ENCODE measurements at places on chromosomes 2 and 18. TPM values are rescaled to one million over a fixed set of nuclear protein-coding genes. Genes with fewer than 3 reads are reported as not detected.
A peak's percentile ranks its signal among the peaks of the same experiment; 100 is the strongest.

The TMEM237 gene
- 56.6 TPM for polyA plus RNA-seq

The ICOS gene
- 0.13 TPM for polyA plus RNA-seq

The SOX11 gene
- polyA plus RNA-seq = 45.3 TPM

DNA sequence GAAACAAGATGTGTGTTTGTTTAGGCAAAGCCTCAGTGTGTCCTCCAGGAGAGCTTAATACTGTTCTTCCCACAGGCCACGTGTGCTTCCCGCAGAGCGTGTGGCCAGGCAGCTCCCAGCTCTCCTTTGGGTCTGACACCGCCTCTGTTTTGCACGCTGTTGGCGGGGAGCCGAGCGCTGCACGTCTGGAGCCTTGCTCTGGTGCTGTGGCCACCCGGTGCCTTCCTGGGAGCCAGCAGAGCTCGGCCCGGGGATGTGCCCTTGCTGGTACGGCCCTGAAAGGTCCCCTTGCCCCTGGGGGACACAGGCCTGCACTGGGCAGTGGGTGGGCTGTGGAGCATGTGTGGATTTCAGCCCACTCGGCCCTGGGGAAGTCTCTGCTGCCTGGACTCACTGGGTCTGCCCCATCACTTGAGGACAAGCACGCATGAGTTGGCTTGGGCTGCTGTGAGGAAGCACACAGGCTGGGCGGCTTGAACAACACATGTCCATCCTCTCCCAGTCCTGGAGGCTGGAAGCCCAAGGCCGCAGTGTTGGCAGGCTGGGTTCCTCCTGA is 160.7 kb upstream of the HDAC4 start:
- no peak for DNase-seq

GRCh38 chr2:10344105-10345066 is 41.7 kb downstream of the HPCAL1 start:
- no peak for DNase-seq

DNA sequence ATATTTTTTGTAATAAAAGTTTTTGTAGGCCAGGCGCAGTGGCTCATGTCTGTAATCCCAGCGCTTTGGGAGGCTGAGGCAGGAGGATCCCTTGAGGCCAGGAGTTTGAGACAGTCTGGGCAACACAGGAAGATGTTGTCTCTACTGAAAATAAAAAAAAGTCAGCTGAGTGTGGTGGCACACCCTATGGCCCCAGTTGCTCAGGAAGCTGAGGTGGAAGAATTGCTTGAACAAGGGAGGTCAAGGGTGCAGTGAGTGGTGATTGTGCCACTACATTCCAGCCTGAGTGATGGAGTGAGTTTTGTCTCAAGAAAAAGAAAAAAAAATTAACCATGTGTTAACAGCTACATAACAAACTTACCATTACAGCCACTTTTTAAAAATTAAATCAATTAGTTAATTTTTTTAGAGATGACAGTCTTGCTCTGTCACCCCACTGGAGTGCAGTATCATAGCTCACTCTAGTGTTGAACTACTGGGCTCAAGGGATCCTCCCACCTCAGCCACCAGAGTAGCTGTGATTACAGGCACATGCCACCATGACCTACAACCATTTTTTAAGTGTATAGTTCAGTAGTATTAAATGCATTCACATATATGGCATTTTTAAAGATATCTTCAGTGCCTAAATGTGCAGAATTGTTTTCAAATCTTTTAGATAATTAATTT is 67.2 kb upstream of the ACYP2 start:
- DNase-seq = no peak

DNA sequence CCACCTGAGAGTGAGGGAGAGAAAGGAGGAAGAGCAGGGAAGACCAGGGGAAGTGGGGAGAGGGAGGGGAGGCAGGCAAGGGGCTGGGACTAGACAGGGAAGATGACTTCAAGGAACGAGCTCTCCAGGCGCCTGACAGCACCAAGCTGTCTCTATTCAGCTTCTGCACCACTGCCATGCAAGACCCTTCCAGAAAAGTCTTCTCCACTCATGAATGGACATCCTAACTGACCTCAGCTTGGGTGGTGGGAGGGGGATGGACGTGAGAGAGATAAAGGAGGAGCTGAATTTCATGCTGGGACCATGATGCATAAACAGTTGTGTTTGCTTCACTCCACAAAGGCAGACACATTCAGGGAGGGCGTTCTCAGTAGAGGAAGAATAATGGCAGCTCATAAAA is 206.4 kb upstream of the ARL4C start:
- DNase-seq = no peak

The ALPG gene
- polyA plus RNA-seq = not detected

The TMEM200C gene
- 1.8 TPM for polyA plus RNA-seq

The ZNF385B gene
- 5.4 TPM for polyA plus RNA-seq

- no peak for DNase-seq
Measured at GRCh38 chr2:166070231-166070630, 57.6 kb downstream of the SCN1A start.

The CCDC74A gene
- polyA plus RNA-seq = 6.2 TPM

The RTP5 gene
- polyA plus RNA-seq = not detected

DNA sequence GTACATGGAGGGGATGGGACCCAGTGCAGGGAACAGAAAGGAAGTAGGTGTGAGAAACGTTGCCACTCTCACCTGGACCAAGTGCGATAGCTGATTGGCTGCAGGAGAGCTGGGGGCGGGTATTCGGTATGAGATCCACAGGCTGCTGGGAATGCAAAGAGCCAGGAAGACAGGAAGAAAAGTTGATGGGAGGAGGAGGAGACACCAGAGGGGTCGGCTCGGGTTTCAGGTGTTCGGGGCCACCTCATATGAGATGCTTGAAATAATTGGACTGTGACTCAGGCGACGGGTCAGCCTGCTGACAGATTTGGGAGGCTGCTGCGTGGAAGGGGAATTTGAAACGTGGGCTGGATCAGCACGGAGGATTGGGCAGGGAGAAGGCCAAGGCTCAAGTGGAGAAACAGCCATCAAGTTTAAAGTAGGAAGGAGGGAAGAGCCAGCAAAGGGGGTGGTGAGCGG is 65.1 kb downstream of the MRPS9 start:
- DNase-seq = no peak

The COL4A4 gene
- polyA plus RNA-seq = 14.4 TPM

- DNase-seq = peak; percentile 30
Measured at GRCh38 chr2:7523481-7524120, 606.4 kb downstream of the RNF144A start.
